ENCODE measurements at places on chromosomes 2 and 18. TPM values are rescaled to one million over a fixed set of nuclear protein-coding genes. Genes with fewer than 3 reads are reported as not detected.
A peak's percentile ranks its signal among the peaks of the same experiment; 100 is the strongest.

- peak; percentile 36 for DNase-seq
- H3K27me3 ChIP-seq = no peaks in the 10 kb centered on the region
- no peak overlapping the region for H3K27ac ChIP-seq
- H3K4me1 ChIP-seq = no peaks in the 10 kb centered on the region
- no peaks in the 10 kb centered on the region for H3K36me3 ChIP-seq
These were observed 761.8 kb upstream of the ACVR2A start for GRCh38 chr2:147082850-147083522.

- H3K27me3 ChIP-seq = no peaks in the 10 kb centered on the region
- no peak overlapping the region for H3K27ac ChIP-seq
- DNase-seq = no peak
- H3K36me3 ChIP-seq = no peaks in the 10 kb centered on the region
- H3K4me1 ChIP-seq = peaks cover 65% of the 10 kb centered on the region
These were observed 20.6 kb downstream of the SMAD7 start for GRCh38 chr18:48929941-48930713.

DNA sequence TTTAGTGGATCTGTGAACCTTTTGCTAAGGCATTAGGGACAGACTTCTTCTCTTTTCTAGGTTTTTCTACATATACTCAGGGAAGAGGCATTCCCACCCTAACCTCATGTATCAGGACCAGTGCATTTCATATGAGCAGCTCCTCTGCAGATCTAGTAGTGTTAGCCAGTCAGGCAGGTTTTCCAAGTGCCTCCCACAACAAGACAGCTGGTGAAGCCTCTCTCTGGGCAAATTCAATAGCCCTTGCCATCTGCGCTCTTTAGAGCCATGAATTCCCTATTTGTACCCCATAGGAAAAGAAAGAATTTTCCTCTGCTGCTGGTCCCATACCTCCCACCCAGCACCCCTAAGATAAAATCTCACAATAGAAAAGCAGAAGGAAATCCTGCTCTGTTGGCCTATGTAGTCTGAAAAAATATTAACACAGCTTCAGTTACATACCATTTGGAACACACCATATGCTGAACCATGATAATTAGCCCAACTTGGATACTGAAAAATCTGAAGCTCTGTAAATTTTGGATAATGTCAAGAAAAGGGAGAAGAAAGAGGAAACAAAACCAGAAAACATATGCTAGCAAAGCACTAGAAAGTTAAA is 1354.6 kb upstream of the NRXN1 start:
- no peak overlapping the region for H3K4me3 ChIP-seq
- H3K36me3 ChIP-seq = no peaks in the 10 kb centered on the region
- no peaks in the 10 kb centered on the region for H3K27me3 ChIP-seq
- no peak overlapping the region for H3K27ac ChIP-seq
- H3K4me1 ChIP-seq = no peaks in the 10 kb centered on the region

- no peak overlapping the region for H3K4me3 ChIP-seq
- peaks cover 5% of the 10 kb centered on the region for H3K36me3 ChIP-seq
- DNase-seq = no peak
- no peaks in the 10 kb centered on the region for H3K27me3 ChIP-seq
These were observed 7.9 kb downstream of the MAP3K2 start for GRCh38 chr2:127379712-127380355.

DNA sequence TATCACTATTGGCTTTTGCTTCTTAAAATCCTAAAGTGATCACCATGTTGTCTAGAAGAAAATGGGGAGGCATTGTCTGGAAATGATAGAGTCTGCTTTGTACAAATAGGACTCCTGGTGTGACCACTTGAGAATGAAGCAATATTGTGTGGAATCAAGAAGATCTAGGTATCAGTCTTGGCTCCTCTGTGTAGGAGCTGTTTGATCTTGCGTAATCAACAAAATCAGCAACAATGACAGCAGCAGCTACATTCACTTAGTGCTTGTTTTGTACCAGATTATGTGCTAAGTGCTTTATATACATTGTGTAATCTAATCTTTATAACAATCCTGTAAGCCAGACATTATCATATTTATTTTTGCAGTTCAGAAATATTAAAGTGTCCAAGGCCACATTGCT is 17.8 kb downstream of the NCOA1 start:
- no peak for DNase-seq
- no peak overlapping the region for H3K4me3 ChIP-seq
- peaks cover 24% of the 10 kb centered on the region for H3K4me1 ChIP-seq

The BCL11A gene
- total RNA-seq = not detected

The RNF125 gene
- 30.3 TPM for total RNA-seq

The ITPRID2 gene
- total RNA-seq = 56.2 TPM

The RTP5 gene
- 0.54 TPM for total RNA-seq

All from naive thymus-derived CD4-positive, alpha-beta T cell (primary cell).